ENCODE measurements at places on chromosomes 4 and X.

DNA sequence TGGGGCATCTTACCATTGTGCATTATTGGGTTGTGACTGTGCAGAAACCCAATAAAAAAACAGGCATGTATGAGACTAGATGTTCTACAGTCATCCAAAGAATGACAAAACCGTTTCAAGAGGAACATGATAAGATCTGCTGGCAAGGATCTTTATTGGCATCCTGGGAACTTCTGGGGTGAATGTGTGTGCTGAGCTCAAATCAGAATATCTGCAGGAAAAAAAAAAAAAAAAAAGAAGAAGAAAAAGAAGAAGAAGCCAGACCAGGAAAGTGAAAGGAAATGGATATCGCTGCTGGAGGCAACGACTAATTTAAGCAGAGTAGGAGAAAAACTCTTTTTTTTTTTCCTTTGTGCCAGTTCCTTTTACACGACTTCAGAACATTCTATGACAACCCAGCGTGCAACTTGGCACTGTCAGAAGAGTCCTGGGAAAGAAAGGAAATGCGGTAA is 484.2 kb upstream of the BOD1L1 start:
- DNase-seq: no peak

GRCh38 chr4:54390670-54391069 is 161.6 kb downstream of the PDGFRA start:
- DNase-seq: peak; percentile 29

- peak; percentile 54 for DNase-seq
Observed at GRCh38 chr4:38804654-38805295, at the start of gene TLR1. Gene TLR1, minus strand, starts transcription at chr4:38804791. Its CDS starts 5,960 bp downstream, at chr4:38798831.

- no peak for DNase-seq
Observed at GRCh38 chr4:146273204-146273901, 59.0 kb downstream of the REELD1 start.

DNA sequence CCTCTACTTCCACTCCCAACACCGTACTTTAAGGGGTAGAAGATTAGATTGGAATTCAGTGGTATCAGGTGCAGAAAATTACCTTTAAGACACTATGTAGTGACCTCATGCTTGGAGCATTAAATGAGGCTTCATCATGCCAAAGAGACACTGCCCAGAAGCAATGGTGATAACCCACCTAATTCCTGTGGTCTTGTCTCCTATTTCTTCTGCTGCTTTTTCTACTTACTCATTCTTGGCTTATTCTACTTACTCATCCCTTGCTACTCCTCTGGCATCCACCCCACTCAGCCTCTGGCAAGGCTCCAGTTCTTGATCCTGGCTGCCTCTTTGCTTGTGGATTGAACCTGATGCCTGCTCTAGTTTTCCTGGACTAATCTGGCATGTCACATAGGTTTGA is 62.3 kb upstream of the ADAMTS3 start:
- no peak for DNase-seq

DNA sequence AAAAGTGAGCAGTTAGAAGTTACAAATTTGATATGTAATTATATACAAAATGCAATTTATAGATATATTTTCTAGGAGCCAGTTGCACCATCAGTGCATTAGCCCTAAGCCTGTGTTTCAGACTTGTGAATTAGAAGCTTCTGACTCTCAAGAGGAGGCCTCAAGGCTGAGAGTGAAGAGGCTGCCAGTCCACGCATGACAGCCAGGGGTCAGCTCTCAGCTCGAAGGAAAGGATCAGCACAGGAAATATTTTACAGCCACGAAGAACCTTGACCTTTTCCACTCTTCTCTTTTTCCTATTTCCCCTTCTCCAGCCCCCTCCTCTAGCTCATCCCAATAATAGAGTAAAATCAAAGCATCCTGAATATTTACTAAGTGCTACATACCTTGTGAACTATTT is 642.4 kb downstream of the TRIML1 start:
- DNase-seq: no peak

- DNase-seq: no peak
Observed at GRCh38 chr4:108205859-108206258, 37.1 kb upstream of the LEF1 start.

DNA sequence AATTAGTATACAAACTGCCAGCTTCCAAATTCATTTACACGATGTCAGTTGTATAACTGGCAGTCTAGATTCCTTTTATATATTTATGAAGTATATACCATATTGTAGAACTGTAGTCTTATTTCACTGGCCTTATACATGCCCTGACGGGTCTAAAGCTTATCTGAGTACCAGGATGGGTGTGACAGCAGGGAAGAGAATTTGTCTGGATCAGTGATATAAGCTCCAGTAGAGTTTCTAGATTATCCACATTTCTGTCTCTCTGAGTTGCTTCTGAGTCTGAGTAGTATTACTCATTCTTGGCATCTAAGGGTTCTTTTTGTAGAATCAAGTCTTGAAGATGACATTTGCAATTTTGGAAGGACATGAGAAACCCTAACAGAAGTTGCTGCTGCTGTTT is 101.3 kb downstream of the RPA4 start:
- no peak for DNase-seq
